ENCODE measurements at places on chromosomes 4 and X.

- DNase-seq = no peak
These were observed 80.9 kb downstream of the RFC1 start for GRCh38 chr4:39285111-39285795.

DNA sequence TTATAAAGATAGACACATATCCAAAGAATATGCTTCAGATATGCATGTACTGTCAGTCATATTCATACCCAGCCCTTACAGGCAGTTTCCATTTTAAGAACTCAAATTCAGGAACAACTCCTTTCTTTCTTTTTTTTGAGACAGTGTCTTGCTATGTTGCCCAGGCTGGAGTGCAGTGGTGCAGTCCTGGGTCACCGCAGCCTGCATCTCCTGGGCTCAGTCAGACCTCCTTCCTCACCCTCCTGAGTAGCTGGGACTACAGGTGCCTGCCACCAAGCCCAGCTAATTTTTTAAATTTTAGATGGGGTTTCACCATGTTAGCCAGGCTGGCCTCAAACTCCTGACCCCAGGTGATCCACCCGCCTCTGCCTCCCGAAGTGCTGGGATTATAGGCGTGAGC, 34.5 kb downstream of the SNX25 start:
- DNase-seq = no peak

DNA sequence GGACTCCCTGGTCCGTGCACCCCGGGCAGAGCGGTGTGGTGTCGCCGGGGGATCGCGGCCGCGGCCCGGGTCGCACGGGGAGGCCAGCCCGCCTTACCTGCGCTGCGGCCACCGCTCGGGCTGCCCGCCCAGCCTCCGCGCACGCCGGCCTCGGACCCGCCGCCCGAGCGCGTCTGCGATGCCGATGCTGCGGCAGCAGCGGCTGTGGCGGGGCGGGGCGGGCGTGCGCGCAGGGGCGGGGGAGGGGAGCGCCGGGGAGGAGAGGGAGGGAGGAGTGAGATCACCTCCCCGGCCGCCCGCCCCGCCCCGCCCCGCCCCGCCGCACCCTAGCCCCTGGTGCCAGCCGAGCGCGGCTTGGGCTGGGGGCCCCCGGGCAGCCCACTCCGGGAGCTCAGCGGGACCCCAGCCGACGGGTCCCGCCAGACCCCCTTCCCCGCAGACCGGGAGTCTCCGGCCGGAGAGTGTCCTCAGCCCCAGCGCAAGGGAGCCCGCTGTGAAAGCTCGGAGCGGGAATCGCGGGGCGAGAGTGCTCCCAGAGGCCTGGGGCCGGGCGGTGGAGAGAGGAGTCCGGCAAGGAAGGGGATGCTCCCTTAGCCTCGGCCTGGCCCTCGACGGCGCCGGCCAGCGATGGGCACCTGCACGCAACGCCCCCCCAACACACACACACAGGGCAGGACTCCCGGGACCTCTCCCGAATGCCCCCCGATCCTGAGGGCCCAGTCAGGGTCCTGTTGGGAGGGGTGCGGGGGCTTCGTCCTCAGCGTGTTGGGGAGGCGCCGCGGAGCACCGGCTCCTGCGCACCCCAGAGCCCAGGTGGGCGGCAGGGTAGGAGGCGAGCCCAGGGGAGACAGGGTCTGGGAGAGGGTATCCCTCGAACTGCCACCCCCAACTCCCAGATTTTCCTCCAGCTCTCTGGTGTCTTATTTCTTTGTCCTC, at the start of gene L1CAM:
Gene L1CAM, minus strand, starts transcription at position 206 of the 936 bp plus-strand sequence. CDS start 10,337 bp downstream, outside the sequence.
- DNase-seq = no peak

- DNase-seq = no peak
These were observed 632 bp upstream of the PCDH7 start for GRCh38 chr4:30719454-30720020.

DNA sequence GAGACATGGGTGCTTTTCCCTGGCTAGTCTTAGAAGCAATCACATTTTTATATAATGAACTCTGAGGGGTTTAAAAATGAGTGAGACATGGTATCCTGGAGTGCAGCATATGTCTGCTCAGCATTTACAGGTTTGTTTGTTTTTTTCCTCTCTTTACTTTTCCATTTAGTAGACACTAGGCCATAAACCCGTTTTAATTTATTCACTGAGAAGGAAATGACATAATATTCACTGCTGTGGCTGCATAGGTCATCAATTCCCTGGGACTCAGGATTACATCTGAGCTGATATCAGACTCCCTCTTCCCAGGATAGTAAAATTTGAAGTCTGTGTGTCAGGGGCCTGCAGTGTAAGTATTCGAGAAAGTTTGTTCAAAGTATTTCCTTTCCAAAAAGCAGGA, 178.9 kb upstream of the SPRY1 start:
- no peak for DNase-seq

DNA sequence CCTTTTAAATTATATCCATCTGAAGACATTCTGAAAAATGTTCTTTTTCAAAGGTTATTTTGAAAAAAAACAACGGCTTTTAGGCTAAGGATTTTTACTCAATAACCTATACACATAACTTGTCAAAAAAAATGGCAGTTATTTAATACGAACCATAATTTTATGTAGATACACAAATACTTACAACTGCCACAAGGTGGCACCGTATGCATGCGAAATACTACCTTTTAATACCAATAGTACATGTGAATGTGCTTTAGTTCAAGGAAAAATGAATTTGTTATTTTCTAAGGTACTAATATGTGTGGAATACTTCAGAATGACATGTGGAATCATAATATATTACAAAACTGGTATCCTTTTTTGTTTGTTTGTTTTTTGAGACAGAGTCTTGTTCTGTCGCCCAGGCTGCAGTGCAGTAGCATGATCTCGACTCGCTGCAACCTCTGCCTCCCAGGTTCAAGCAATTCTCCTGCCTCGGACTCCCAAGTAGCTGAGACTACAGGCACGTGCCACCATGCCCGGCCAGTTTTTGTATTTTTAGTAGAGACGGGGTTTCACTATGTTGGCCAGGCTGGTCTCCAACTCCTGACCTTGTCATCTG, 4.6 kb upstream of the MAD2L1 start:
- no peak for DNase-seq

- DNase-seq = peak; percentile 24
These were observed 47.2 kb upstream of the TMEM33 start for GRCh38 chr4:41887821-41888686.

GRCh38 chr4:31417040-31417439, 696.9 kb downstream of the PCDH7 start:
- no peak for DNase-seq

GRCh38 chr4:105179539-105180401, 33.1 kb downstream of the TET2 start:
- no peak for DNase-seq

GRCh38 chr4:172521248-172521647, 647.4 kb upstream of the GALNT7 start:
- DNase-seq = peak; percentile 7
